Retina (tissue), 1 donor: ENCODE measurements at places on chromosomes 6 and 20.

- no peak for DNase-seq
These were observed 8.8 kb downstream of the RPL10A start for GRCh38 chr6:35477028-35477427.

GRCh38 chr6:89385156-89385667, 26.9 kb downstream of the RRAGD start:
- DNase-seq = no peak

- no peak for DNase-seq
These were observed 34.1 kb downstream of the POFUT1 start for GRCh38 chr20:32241807-32242206.

DNA sequence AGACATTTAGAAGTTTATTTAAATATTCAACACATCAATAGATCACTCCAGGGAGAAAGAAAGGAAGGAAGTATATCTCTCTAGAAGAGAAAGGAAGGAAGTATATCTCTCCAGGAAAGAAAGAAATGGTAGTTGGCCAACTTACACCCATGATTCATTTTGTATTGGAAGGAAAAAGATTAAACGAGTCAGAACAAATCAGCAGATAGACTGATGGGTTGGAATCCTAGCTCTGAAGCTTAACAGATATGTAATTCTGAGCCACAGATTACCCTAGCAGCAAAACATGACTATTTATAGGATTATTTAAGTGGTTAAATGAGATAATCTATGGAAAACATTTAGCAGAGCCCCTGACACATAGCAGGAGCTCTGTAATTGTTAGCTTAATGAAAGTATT, 27.1 kb downstream of the COL12A1 start:
- DNase-seq = no peak

DNA sequence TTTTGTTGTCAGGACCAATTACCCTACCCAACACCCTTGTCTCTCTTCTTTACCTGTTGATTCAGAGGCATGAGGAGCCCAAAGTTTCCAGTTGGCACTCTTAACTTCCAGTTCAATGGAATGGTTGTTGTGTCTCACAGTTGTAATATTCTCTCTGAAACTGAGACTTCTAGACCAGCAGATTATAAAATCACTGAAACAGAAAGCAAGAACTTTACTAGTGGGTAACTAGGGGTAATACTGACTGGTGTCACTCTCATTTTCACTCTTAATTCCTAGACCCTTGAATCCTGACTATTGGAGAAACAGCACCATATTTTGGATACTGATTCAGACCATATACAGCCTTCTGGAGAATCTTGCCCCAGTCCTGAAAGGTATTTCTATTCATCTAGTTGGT, 140.2 kb upstream of the MMS22L start:
- no peak for DNase-seq

- peak; percentile 52 for DNase-seq
These were observed 171.1 kb downstream of the MCHR2 start for GRCh38 chr6:99822741-99823512.

DNA sequence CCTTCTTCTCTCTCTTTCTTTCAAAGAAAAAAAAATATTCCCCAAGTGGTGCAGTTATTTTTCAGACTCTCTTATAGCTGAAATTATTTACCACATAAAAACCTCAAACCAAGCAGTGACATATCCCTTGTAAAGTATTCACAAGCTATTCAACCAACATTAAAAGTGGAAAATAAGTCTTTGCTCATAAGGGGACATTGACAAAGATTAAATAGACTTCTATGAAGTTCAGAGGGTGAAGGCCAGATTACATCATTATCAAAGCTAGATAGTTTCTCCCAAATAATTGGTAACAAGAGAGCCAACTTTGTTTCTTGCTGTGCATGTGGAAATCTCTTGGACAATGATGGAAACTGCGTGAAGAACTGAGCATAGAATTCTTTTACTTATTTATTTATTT, 379.8 kb upstream of the RSPO3 start:
- DNase-seq = no peak

DNA sequence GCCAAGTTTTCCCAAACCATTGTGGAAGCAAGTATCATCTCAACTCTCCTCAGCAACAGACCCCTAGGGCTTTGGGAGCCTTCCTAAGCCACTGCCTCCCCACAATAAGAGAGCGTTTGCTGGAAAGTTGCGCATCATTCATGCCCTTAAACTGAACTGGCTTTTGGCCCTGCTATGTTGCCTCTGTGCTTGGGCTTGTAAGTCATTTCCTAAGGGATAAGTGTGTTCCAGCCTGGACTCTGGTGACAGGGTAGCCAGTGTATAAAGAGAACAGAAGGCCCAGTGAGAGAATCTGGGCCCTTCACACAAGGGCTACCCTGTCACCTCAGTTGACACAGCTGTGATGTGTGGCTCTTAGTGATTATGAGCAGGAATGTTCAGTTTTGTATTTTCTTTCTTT, 77.8 kb downstream of the COL9A1 start:
- no peak for DNase-seq

GRCh38 chr6:170456886-170457698, 96.0 kb downstream of the PSMB1 start:
- DNase-seq = no peak

DNA sequence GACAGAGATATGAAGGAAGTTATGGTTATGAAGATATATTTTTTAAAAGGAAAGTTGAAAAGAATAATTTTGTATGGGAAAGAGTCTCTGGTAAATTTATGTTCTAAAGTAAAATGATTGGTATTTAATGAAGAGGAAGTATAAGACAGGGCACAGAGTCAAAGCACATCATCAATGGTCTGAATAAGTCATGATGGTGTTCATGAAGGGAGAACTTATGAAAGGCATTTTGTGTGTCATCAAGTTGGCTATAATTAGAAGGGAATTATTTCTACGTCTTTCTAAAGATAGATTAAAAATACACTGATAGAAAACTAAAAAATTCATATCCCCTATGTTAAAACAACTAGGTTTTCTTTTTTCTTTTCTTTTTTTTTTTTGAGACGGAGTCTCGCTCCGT, 21.4 kb upstream of the SNAI1 start:
- DNase-seq = no peak

DNA sequence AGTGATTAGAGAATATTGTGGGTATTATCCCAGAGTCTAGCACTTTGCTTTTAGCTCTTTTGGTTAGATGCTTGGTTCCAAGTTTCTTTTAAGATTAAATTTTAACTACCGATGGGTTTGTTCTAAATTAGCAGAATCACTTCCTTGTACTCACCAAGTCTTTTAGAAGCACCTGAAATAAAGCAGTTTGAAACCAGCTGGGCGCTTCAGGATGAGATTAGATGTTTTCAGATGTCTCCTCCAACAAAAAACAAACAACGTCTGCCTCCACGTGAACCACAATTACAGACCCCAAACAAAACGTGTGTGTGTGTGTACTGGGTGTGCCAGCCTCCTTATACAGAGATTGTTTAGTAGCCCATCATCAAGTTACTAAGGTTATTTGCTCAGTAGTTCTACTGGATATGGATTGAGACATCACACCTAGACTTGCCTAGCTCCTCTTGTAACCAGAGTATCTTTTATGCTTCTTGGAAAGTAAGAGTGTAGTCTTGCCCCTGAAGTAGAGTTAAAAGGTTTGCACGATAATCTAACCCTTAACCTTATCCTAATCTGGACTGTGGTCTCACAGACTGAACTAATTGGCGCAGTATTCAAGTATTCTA, 2.3 kb downstream of the DSTN start:
- no peak for DNase-seq

DNA sequence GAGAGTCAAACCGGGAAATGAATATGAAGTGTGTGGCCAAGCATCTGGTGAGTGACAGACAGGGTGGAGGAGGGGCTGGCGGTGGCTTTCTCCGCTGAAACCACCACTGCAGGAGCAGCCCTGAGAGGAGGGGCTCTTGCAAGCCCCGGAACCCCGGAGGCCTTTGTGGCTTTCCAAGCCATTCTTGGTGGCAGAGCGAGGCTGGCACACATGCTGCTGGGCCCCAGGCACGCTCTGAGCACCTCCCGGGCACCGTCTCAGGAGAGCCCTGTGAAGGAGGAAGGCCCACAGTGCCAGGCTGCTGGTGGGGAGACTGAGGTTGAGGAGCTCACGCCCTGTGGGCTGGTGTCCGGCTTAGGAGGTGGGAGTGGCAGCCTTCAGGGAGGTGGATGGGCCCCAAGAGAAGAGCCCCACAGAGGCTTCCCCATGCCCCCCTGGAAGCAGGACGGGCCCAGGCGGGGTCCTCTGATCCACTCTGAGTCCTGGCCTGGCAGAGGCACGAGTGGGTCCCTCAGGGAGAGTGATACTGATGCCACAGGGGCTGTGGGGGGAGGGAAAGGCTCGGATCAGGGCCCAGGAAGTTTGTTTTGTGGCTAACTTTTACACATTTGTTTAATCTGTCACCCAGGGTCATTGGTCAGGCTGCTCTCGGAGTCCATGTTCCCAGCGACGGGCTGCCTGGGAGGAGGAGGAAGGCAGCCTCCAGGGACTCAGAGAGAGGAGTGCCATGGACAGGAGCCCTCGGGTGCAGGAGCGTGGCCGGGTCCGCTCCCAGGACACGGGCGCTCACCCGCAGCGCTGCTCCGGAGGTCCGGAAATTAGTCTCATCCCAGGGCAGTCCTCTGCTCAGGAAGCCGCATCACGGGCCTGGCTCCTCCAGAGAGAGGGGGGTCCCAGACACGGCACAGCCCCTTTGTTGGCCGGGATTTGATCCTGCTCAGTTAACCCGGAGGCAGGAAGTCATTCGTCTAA, 170.7 kb downstream of the ERMARD start:
- DNase-seq = no peak

- no peak for DNase-seq
These were observed 16.1 kb upstream of the ZNF217 start for GRCh38 chr20:53609491-53610445.

GRCh38 chr20:25495189-25495824, 87.8 kb downstream of the GINS1 start:
- no peak for DNase-seq

- no peak for DNase-seq
These were observed 9.7 kb downstream of the SNRPB start for GRCh38 chr20:2460752-2461424.

- DNase-seq = no peak
These were observed 14.3 kb downstream of the GPX6 start for GRCh38 chr6:28501259-28501658.

DNA sequence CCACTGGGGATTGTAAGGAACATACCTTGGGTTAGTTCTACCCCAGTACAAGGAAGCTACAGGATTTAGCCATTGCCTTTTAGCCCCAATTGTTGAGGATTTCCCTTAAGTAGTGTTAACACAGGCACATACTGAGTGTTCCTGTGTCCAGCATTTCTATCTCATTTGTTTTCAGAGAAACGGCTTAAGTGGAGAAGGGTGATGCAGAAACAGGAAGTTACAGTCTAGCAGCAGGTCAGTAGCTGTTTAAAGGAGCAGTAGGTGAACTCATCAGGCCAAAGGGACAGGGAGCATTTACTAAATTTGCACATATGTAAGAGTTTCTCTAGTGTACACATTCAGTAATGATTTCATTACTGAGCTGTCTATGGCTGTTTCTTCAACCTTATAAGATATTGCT, 644.2 kb upstream of the GJE1 start:
- DNase-seq = no peak

GRCh38 chr6:47116086-47116485, 74.0 kb upstream of the ADGRF1 start:
- no peak for DNase-seq

GRCh38 chr6:82681119-82681714, 317.6 kb downstream of the TPBG start:
- DNase-seq = no peak

GRCh38 chr20:57622579-57623381, 2.6 kb upstream of the ZBP1 start:
- DNase-seq = peak; percentile 61

DNA sequence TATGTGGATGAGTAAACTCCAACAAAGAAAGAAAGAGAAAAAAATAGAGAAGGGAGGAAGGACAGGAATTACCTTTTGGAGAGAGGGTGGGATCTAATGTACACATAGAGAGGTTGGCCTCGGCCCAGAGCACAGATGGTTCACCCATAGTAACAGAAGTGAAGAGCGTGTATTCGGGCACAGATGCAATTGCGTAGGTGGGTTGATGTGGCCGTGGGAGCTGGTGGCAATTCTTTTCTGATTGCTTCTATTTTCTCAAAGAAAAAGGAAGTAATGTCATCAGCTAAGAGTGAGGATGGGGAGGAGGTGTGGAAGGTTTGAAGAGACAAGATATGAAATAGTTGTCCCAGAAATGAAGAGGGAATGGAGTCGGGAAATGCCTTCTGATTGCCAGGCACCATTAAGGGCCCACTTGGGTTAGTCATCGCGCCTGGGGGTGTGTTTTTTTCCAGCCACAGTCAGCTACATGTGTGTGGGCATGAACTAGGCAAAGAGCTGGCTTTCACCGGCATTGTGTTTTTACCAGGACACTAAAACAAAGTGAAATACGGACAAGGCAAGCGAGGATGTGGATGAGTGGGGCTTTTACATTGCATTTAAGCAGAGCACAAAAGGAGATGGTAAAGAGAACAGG, 158.7 kb downstream of the SYNE1 start:
- no peak for DNase-seq

GRCh38 chr6:83708546-83708969, 343 bp downstream of the SNAP91 start:
- DNase-seq = peak; percentile 91

DNA sequence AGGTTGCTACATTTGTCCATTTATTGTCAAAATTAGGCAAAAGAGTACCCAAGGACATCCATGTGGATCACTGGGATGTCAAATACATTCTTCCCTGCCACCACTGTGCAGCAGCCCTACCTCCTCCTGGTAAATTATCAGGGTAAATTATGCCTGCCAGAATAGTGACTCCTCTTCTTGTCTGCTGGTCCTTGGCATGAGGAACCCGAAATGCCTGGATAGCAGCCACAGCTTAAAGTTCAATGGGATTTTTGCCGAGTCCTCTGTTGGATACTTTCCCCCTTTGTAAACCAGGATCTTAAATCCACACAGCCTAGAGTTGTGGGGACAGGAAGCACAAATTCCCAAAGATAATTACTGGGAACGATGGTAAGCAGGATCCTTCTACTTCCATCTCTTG, 173.3 kb downstream of the RFX6 start:
- no peak for DNase-seq

DNA sequence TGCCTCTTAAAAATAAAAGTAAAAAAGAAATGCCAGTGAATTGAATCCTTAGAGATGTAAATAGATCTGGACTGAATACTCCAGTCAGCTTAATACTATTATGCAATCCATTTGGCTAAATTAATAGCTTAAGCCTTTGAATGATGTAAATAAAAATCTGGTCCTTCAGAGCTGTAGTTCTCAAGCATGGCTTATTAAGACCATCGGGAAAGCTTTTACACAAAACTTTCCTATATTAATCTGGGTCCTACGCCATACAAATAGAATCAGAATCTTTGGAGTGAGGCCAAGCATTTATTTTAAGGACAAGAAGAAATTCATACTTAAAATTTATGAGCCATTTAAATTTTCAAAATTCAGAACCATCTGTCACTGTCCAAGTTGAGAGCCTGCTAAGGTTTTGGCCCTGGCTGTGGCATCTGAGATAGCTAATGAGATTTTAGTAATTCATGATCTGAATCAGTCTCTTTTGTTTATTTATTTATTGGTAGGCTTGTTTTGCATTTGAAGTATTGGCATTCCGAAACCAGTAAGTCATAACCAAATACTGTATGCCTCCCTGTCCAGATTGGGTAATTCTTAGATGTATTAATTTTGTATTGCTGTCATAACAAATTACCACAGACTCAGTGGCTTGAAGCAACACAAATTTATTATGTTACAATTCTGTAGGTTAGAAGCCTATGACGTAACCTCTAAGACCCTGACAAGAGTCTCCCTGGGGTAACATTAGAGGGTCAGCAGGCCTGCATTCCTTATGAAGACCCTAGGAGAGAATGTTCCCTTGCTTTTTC, 228.1 kb upstream of the RAB32 start:
- DNase-seq = no peak

- DNase-seq = no peak
These were observed 62.8 kb downstream of the PERP start for GRCh38 chr6:138044458-138044857.
